ENCODE measurements at places on chromosomes 4 and X.

DNA sequence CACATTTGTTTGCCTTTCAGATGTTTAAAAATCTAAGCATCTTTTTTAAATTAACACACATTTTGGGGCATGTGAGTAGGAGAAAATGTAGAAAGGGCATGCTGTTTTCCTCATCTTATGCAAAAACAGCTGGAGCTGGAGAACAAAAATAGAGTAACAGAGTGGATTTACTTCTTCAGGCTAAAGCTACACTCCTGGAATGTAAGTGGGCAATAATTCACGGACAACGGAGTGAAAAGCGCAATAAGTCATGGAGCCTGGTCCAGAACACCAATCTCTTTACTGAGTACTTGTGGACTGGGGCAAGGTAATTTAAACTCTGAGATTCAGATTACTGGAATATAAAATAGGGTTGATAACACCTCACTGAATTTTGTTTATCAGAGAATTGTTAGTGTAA, 1018.8 kb upstream of the HS3ST1 start:
- DNase-seq, result no peak

DNA sequence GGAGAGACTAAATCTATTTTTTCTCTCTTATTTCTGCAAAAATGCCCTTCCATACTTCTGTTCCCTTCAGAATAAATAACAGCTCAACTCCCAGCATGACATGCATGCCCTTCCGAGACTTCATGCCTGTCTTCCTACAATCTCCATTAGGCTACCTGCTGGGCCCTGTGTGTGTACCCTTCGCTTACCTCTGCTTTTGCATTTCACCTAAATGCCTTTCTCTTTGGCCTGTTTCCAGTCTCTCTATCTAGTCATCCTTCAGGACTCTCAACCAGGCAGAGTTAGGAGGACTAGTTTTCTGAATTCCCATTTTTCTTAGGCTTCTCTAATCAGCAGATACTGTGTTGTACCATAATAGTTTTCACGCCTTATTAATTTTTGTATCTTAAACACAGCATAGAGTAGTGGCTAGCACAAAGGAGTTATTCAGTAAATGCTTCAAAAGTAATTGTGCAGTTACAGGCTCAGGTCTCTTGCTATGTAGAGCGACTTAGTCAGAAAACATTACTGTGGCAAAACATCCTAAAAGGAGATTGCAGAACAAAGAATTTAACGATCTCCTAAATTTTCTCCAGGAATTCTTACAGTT, 20.5 kb downstream of the SEPTIN11 start:
- no peak for DNase-seq

GRCh38 chr4:16775411-16776154, 122.9 kb downstream of the LDB2 start:
- DNase-seq, result no peak

DNA sequence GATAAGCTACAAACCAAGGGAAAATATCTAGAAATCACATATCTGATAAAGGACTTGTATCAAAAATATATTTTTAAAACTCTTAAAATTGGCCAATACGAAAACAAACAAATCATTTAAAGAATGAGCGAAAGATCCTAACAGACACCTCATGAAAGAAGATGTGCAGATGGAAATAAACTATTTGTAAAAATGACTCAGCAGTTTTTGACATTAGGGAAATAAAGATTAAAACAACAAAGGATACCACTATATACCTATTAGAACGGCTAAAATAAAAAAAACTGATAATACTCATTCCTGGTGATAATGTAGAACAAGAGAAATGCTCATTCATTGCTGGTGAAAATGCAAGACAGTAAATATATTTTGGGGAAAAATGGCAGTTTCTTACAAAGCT, 506.4 kb downstream of the KLHL4 start:
- DNase-seq, result no peak

DNA sequence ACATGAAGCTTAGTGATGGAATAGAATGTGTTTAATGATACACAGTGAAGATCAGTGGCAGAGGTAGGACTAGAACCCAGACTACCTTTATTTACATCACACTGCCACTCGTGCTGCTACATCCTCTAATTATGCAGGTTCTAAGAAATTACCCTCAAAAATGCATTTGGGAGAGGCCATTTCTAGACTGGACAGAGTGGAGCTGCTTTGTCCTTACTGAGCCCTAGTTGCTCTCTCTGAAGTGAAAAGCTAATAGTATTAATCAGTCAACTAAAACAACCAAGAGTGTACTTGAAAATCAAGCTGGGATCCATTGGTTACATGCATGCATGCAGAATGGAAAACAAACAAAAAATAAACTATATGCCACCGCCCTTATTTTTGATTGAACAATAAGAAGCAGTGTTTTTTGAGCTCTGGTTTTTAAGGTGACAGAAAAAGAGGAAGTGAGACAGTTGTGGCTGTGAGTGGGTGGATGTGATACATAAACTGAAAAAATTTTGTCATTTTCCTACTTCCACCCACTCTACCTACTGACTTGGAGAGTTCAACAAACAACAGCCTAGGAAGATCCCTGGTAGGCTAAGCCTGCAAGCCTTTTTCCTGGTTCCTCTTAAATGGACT, 6.8 kb upstream of the VSIG4 start:
- no peak for DNase-seq
